CD4-positive, CD25-positive, alpha-beta regulatory T cell (primary cell): ENCODE measurements at places on chromosomes 5 and 9. TPM values are rescaled to one million over a fixed set of nuclear protein-coding genes. Genes with fewer than 3 reads are reported as not detected.

Gene SHISAL2B
- polyA plus RNA-seq = not detected

Gene SPATA9
- not detected for polyA plus RNA-seq

Gene LCN15
- not detected for polyA plus RNA-seq

Gene NUTM2G
- 0.11 TPM for polyA plus RNA-seq

Gene NSG2
- polyA plus RNA-seq = not detected

Gene FCN1
- polyA plus RNA-seq = 0.72 TPM

DNA sequence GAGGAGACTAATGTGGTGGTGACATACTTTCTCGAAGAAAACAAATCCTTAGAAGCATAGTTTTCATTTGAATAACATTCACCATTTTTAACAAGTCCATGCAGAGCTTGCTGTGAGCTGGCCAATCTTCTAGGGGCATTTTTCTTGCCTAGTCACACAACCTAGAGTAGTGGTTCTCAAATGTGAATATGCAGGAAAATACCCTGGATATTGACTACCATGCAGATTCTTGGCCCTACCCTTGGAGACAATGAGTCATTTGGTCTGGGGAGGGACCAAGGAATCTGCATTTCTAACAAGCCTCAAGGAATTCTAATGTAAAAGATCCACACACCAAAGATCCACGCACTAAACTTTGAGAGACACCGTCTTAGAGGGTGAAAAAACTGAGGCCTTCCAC is 23.5 kb downstream of the GDNF start:
- no peak overlapping the region for H3K4me3 ChIP-seq
- peaks cover 2% of the 10 kb centered on the region for H3K27me3 ChIP-seq
- DNase-seq = no peak
- H3K27ac ChIP-seq = no peak overlapping the region

GRCh38 chr9:68798423-68798822 is 93.4 kb downstream of the PIP5K1B start:
- no peak for DNase-seq
- no peaks in the 10 kb centered on the region for H3K27me3 ChIP-seq
- H3K36me3 ChIP-seq = no peaks in the 10 kb centered on the region
- peaks cover 13% of the 10 kb centered on the region for H3K4me1 ChIP-seq
- no peak overlapping the region for H3K4me3 ChIP-seq

DNA sequence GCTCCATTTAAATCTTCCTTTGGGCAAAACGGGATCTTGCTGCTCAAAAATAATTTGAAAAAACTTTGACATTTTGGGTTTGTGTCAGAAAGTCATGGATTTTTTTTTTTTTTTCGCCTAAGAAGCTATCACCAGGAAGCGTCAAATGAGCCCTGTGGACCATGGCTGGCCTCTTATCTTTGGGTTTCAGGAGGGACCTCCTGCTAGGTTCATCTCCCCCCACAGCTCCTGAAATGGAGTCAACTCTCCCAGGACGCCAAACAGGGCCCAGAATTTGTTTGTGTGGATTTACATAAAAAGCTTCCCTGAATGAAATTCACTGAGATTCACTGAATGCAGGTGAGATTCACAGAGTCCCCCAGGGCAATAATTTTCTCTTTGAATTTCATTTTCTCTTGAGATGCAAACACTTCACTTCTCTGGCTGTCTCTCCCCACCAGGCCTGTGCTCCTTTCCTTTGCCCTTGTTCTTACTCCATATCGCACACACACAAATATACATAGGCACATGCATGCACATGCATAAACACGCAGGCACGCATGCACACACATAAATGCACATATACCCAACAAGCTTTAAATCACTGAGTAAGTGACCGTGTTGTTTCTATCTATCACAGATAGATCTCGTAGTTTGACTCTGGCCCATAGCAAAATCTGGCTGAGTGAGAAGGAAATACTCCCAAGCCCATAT is 55.3 kb upstream of the GALNT10 start:
- no peak for DNase-seq
- H3K36me3 ChIP-seq = no peaks in the 10 kb centered on the region
- H3K4me3 ChIP-seq = no peak overlapping the region
- no peaks in the 10 kb centered on the region for H3K4me1 ChIP-seq

DNA sequence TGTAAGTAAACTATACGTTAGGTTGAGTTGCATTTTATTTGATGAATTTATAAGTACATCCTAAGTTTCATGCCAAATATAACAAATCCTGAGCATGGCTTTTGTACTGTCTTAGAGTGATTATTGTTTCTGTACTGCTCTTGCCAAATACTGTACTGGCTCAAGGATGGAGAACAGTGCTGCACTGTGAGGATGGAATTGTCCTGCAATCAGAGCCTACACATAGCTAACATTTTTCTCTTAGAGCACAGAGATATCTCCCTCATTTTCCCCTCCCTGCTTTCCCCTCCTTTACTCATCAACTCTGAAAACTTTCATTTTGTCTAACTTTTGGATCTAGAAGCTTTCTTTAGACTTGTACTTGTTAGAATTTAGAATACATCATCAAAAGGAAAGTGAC is 28.3 kb downstream of the LRRC70 start:
- H3K4me3 ChIP-seq = no peak overlapping the region
- peaks cover 7% of the 10 kb centered on the region for H3K4me1 ChIP-seq
- no peaks in the 10 kb centered on the region for H3K27me3 ChIP-seq
- DNase-seq = no peak
- H3K27ac ChIP-seq = no peak overlapping the region
- H3K36me3 ChIP-seq = peaks cover 10% of the 10 kb centered on the region

DNA sequence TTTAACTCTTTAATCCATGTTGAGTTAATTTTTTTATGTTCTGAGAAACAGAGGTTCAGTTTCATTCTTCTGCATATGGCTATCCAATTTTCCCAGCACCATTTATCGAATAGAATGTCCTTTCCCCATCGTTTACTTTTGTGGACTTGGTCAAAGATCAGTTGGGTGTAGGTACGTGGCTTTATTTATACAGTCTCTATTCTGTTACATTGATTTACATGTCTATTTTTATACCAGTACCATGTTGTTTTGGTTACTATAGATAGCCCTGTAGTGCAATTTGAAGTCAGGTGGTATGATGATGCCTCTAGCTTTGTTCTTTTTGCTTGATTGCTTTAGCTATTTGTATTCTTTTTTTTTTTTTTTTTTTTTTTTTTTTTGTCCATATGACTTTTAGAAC is 462.0 kb downstream of the HTR1A start:
- no peaks in the 10 kb centered on the region for H3K4me1 ChIP-seq
- no peaks in the 10 kb centered on the region for H3K27me3 ChIP-seq
- no peak for DNase-seq
- H3K27ac ChIP-seq = no peak overlapping the region
- H3K4me3 ChIP-seq = no peak overlapping the region

- no peak overlapping the region for H3K27ac ChIP-seq
- DNase-seq = no peak
- H3K36me3 ChIP-seq = no peaks in the 10 kb centered on the region
- H3K27me3 ChIP-seq = peaks cover 15% of the 10 kb centered on the region
- H3K4me1 ChIP-seq = no peaks in the 10 kb centered on the region
- no peak overlapping the region for H3K4me3 ChIP-seq
These were observed 438 bp upstream of the ARSI start for GRCh38 chr5:150303070-150303615.

- peak; percentile 39 for DNase-seq
- no peaks in the 10 kb centered on the region for H3K27me3 ChIP-seq
- H3K4me3 ChIP-seq = no peak overlapping the region
- peaks cover 35% of the 10 kb centered on the region for H3K36me3 ChIP-seq
- peaks cover 32% of the 10 kb centered on the region for H3K4me1 ChIP-seq
- peak overlapping the region; percentile 67 for H3K27ac ChIP-seq
These were observed 36.4 kb downstream of the MTMR12 start for GRCh38 chr5:32276173-32276853.

GRCh38 chr5:3226196-3226920 is 369.3 kb upstream of the IRX1 start:
- no peak for DNase-seq
- no peaks in the 10 kb centered on the region for H3K36me3 ChIP-seq

DNA sequence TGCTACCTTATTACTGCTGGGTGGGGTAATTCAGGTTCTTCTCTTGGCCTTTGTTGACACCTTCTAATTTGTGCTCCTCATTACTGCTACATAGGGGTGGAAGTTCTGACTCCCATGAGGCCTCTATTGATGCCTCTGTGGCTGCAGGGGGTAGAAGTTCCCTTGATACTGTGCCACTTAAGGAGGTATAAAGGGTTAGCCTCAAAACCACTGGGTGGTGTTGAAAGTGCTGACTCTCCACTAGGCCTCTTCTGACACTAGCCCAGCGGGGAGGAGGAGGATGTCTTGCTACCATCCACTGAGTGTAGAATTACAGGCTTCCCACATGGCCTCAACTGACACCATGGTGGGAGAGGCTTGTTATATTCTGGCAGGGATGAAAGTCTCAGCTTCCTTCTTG is 36.7 kb upstream of the CCDC112 start:
- no peak overlapping the region for H3K4me3 ChIP-seq
- no peak for DNase-seq
- H3K36me3 ChIP-seq = no peaks in the 10 kb centered on the region

GRCh38 chr5:180988592-180988991 is at the start of gene BTNL3:
Gene BTNL3 (plus strand): TSS chr5:180988846. CDS start chr5:180989029, 183 bp downstream.
- H3K27ac ChIP-seq = no peak within 1 kb of the TSS
- no peaks in the 10 kb centered on the region for H3K36me3 ChIP-seq
- no peak within 1 kb of the TSS for H3K4me3 ChIP-seq

GRCh38 chr5:155019601-155020226 is 6.2 kb downstream of the KIF4B start:
- no peak overlapping the region for H3K27ac ChIP-seq
- no peaks in the 10 kb centered on the region for H3K36me3 ChIP-seq
- peaks cover 5% of the 10 kb centered on the region for H3K27me3 ChIP-seq

GRCh38 chr9:112914524-112914923 is 23.8 kb upstream of the SLC46A2 start:
- no peak overlapping the region for H3K27ac ChIP-seq
- H3K27me3 ChIP-seq = peaks cover 4% of the 10 kb centered on the region
- no peak for DNase-seq

DNA sequence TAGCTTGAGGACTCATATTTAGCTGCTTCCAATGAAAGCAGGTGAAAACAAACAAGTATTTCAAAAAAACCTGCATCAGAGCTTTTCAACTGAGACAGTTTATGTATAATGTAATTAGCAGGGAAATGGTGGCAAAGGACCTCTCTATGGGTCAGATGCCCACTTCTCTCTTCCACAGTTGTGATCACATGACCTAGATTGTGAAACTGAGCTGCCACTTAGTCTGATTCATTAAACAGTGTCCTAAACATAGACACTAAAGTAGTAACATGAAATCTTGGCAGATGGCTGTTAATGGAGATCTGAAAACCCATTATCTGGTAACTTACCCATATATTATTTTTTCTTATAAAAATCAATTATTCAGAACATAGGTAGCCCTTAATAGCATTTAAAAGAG is 663.6 kb upstream of the RIOK2 start:
- H3K36me3 ChIP-seq = no peaks in the 10 kb centered on the region
- no peaks in the 10 kb centered on the region for H3K27me3 ChIP-seq
- no peak for DNase-seq
- no peaks in the 10 kb centered on the region for H3K4me1 ChIP-seq

- no peaks in the 10 kb centered on the region for H3K27me3 ChIP-seq
- no peak for DNase-seq
- no peak overlapping the region for H3K4me3 ChIP-seq
- H3K4me1 ChIP-seq = no peaks in the 10 kb centered on the region
These were observed 15.4 kb downstream of the NDUFS4 start for GRCh38 chr5:53575831-53576230.

- no peaks in the 10 kb centered on the region for H3K27me3 ChIP-seq
- no peaks in the 10 kb centered on the region for H3K36me3 ChIP-seq
- H3K4me3 ChIP-seq = no peak overlapping the region
- no peak overlapping the region for H3K27ac ChIP-seq
- DNase-seq = no peak
- no peaks in the 10 kb centered on the region for H3K4me1 ChIP-seq
These were observed 142.8 kb downstream of the TMEM38B start for GRCh38 chr9:105836936-105837660.
